ENCODE measurements at places on chromosomes 13 and 19.
A peak's percentile ranks its signal among the peaks of the same experiment; 100 is the strongest.

- H3K4me3 ChIP-seq, result peak overlapping the region; percentile 3
- no peaks in the 10 kb centered on the region for H3K27me3 ChIP-seq
- DNase-seq, result peak; percentile 75
- H3K36me3 ChIP-seq, result no peaks in the 10 kb centered on the region
These were observed 10.1 kb downstream of the NANOS3 start for GRCh38 chr19:13887018-13887436.

- H3K4me3 ChIP-seq, result no peak overlapping the region
- no peaks in the 10 kb centered on the region for H3K4me1 ChIP-seq
- H3K27ac ChIP-seq, result no peak overlapping the region
- H3K27me3 ChIP-seq, result no peaks in the 10 kb centered on the region
These were observed 46.9 kb upstream of the VSTM2B start for GRCh38 chr19:29478578-29479565.

- H3K27me3 ChIP-seq, result no peaks in the 10 kb centered on the region
- H3K4me3 ChIP-seq, result no peak overlapping the region
- no peaks in the 10 kb centered on the region for H3K4me1 ChIP-seq
- DNase-seq, result no peak
These were observed 125.4 kb upstream of the ABCC4 start for GRCh38 chr13:95426631-95427030.

DNA sequence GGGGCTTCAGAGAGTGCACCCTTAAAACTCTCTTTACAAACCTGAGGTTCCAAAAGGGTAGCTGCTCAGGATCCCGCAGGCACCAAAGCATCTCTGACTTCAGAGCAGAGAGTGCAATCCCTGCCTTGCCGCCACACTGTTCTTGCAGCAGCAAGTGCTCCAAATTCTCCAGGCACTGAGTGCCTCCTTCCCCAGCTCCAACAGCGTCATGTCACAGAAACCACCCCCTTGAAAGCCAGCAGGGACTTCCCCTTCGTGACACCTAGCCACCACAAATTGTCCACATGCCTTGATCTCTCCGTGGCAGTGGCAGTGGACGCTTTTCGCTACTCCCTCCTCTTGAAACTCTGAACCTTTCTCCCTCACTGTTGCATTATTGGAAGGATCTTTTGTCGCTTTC, 39.9 kb downstream of the MBNL2 start:
- no peaks in the 10 kb centered on the region for H3K36me3 ChIP-seq
- peaks cover 27% of the 10 kb centered on the region for H3K4me1 ChIP-seq
- H3K4me3 ChIP-seq, result no peak overlapping the region
- H3K27me3 ChIP-seq, result no peaks in the 10 kb centered on the region

DNA sequence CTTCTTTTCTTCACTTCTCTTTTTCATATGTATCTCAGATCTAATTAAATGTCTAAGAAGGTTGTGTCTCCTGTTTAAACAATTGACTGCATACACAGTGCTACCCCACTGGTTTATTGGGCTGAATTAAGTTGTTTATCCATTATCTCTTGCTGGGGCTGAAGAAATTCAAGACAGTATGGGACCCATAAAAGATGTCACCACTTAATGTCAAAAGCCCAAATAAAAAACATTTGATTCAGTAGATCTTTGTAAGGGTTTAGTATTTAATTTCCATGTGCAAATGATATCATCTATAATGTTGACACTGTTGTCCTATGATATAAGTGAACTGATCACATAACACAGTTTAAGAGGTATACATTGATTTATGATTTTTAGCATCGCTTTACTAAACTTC, 1431.9 kb upstream of the PCDH20 start:
- no peak overlapping the region for H3K4me3 ChIP-seq
- no peaks in the 10 kb centered on the region for H3K36me3 ChIP-seq
- H3K27ac ChIP-seq, result no peak overlapping the region
- no peak for DNase-seq

DNA sequence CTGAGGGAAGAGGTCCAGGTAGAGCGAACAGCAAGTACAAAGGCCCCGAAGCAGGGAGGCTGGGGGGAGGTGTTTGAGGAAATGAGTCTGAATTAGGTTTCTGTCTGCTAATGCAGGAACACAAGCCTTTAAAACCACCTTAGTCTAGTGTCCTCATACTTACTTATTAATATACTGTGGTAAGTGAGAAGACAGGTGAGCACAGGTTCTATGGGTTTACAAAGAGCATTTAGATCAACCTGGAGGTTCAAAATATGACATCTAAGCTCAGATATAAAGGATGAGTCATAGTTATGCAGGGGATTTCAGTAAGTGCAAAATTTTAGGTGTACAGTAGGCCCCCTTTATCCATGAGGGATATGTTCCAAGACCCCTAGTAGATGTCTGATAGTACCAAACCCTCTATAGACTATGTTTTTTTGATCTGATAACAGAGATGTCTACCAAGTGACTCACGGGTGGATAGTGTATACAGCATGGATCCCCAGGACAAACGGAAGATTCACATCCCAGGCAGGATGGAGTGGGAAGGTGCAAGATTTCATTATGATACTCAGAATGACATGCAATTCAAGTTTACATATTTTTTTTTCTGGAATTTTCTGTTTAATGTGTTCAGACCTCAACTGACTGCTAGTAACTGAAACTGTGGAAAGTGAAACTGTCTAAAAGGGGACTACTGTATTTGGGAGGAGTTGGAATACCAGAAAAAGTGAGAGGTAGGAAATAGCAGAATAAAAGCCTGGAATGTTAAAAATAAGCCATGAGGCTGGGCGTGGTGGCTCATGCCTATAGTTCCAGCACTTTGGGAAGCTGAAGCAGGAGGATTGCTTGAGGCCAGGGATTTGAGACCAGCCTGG, 18.2 kb upstream of the MED4 start:
- H3K4me3 ChIP-seq, result no peak overlapping the region
- H3K4me1 ChIP-seq, result no peaks in the 10 kb centered on the region
- H3K36me3 ChIP-seq, result no peaks in the 10 kb centered on the region
- H3K27me3 ChIP-seq, result peaks cover 3% of the 10 kb centered on the region
- no peak overlapping the region for H3K27ac ChIP-seq

DNA sequence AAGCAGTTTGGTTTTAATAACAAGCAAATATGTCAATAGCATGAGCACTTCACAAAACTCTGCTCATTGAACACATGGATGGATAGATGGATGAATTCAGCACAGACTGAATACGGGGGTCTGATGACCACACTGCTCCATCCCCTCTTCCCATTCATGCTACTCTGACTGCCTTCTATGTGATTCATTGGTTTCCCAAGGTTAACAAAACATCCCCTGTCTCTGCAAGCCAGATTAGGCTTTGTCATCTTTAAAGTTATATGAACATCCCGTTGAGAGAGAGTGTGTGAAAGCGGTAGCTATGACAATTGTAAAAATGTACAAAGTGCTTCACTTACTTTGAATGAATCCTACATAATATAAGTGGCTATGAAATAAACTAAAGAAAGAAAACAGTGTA, 252.5 kb downstream of the OXGR1 start:
- no peaks in the 10 kb centered on the region for H3K36me3 ChIP-seq
- no peaks in the 10 kb centered on the region for H3K27me3 ChIP-seq
- no peak overlapping the region for H3K4me3 ChIP-seq
- DNase-seq, result no peak

Measured in natural killer cell (primary cell).